ENCODE measurements at places on chromosomes 2 and 18.

- no peak for DNase-seq
Observed at GRCh38 chr2:80469428-80469827, 164.9 kb upstream of the LRRTM1 start.

DNA sequence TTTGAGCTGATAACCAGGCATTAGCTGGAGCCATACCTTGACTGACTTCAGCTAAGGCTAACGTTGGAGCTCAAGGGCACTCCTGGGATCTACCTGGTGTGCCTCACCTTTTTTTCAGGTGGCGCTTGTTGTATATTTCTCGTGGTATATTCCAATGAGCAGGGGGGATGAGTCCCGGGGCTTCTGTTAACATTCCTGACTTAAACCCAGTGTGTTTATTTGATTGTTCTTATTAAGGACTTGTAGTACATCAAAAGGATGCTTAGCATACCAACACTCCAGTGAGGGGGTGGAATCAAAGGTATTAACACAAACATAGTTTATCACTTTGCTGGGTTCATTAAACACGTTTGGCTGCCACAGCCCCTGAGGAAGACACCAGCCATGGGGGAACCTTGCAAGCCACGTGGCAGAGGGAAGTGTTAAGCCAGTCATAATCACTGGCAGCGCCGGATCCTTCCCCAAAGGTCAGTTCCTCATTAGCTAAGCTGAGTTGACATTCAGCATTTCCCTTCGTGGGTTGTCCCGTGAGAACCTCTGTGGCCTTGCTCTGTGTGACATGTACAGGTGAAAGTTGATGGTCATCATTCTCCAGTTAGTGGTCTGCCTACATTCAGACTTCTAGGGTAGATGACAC lies 119.5 kb upstream of the MCFD2 start:
- DNase-seq = no peak

- no peak for DNase-seq
Observed at GRCh38 chr2:179250848-179251504, 13.7 kb downstream of the SESTD1 start.

DNA sequence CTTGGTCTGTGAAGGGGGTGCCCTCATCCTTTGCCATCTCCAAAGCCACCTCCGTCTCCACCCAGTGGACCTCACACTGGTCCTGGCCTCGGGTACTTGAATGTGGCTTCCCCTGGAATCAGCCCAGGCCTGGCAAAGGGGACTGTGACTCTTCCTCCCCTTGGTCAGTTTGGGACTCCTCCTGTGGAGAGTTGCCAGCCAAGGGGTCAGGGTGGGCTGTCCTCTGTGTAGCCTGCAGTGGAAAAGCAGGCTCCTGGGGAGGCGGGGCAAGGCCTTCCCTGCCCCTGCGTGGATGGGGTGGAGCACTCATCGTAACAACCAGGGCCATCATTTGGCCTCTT lies 59.8 kb downstream of the INHBB start:
- no peak for DNase-seq

- no peak for DNase-seq
Observed at GRCh38 chr2:150191349-150191748, 296.1 kb downstream of the RND3 start.

DNA sequence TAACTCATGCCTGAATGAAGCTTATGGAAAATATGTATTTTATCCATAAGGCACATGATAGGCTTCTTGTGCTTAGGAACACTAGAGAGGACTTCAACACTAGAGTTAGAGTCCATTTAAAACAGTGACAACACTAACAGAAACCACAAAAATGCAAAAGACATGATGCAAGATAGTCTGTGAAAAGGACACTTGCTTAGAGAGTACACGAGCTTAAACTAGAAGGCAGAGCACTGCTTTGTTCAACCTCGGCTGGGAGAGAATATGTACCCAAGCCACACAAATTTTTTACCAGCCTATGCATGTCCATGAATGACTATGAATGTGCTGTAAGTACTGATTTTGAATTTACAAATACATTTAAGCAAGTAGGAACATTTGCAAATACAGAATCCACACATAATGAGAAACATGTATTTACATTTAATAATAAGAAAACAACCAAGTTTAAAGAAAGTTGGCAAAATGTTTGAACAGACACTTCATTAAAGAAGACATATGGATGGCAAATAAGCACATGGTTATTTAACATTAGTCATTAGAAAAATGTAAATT lies 130.6 kb downstream of the SPOPL start:
- no peak for DNase-seq

- no peak for DNase-seq
Observed at GRCh38 chr2:184004289-184004947, 593.9 kb upstream of the ZNF804A start.

- DNase-seq = no peak
Observed at GRCh38 chr2:8819194-8819593, 18.2 kb downstream of the KIDINS220 start.

DNA sequence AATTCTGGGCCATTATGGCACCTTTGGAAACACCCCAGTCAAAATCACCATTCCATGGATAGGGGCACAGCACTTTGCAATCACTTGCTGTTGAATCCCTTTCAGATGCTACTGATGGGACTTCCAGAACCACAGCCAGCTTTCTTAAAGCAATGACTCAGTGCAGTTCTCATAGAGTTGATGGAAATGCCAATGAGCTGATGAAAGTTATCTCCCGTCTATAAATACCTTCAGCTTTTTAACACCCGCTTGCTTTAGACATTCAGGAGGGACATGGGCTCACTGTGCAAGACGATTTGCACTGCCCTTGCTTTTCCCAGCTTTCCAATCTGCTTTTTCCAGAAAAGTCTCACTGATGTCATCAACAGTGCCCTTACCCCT lies 66.7 kb upstream of the RPL31 start:
- DNase-seq = no peak
